NAMALWA (cell line): ENCODE measurements at places on chromosomes 2 and 18.

- no peak for DNase-seq
These were observed 50.9 kb upstream of the RGPD4 start for GRCh38 chr2:107775791-107776190.

GRCh38 chr2:44566059-44566458 lies 204.3 kb downstream of the CAMKMT start:
- DNase-seq: no peak

- DNase-seq: no peak
These were observed 4.9 kb upstream of the HS6ST1 start for GRCh38 chr2:128323555-128323931.

DNA sequence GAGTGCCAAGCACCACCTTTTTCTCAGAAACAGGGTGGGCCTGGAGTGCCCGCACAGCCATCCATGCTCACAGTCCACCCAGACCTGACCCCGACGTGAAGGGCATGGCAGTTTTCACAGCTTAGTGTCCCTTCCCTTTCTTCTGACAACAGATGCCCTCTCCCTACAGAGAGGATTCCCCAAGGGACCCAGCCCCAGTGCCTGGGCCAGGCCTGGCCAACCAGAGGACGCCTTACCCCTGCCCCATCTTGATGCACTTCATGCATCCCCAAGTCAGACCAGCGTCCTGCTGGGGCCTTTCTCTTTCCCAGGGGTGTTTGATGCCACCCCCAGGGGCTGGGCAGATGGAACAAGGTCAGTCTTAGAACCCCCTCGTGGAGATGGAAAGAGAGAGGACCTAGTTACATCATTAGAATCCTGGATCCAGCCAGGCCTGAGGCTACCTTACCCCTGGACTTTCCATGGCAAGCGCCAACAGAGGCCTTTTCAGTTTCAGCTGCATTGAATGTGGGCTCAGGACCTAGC lies 3.8 kb downstream of the ANKMY1 start:
- DNase-seq: no peak

DNA sequence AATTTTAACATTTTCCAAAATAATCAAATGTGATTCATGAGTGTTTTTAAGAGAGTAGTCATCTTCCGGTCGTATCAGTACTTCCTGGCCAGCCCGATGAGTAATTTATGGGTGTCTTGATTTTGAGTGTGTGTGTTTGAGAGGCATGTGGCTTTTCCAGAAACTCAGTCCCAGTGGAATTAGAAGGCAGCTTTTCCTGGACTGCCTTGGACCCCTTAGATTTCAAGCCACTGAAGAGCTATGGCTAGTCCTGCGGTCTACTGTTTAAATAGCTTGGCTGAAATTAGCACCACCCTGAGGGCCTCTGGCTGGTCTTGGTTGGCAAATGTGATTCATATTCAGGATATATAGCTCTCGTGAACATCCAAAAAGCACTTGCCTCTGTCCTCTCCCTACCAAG lies 59.4 kb downstream of the HK2 start:
- DNase-seq: no peak

- DNase-seq: no peak
These were observed 220.9 kb upstream of the PID1 start for GRCh38 chr2:229492034-229492433.

DNA sequence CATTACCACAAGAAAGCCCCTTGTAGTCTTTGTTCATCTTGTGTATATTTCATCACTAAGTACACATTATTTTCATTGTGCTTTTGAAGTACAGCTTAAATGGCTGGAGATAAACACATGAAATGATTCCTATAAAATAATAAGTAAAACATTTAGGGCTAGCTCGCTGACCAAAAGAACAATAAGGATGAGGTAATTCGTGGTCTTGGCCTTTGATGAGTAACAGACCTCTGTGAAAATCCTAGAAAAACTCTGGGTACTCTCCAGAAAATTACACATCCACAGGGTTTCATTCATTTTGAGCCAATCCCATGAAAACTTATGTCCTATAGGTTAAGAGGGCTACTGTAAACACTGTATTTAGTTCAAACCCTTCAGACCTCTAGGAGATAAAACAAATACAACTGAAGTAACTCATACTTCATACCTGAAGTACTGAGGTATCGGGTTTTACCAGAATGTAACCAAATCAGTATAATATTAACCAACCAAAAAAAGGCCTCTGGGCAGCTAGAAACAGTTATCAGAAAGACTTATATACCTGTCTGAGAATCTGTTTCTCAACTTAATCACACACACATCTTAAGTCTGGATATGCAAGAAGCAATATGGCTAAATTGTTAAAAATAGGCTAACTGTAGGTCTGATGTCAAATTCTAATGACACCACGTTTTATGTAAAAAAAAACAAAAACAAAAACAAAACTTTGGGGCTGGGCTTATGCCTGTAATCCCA lies 31.0 kb downstream of the CFAP36 start:
- DNase-seq: no peak
